ENCODE measurements at places on chromosomes 7 and 10.

DNA sequence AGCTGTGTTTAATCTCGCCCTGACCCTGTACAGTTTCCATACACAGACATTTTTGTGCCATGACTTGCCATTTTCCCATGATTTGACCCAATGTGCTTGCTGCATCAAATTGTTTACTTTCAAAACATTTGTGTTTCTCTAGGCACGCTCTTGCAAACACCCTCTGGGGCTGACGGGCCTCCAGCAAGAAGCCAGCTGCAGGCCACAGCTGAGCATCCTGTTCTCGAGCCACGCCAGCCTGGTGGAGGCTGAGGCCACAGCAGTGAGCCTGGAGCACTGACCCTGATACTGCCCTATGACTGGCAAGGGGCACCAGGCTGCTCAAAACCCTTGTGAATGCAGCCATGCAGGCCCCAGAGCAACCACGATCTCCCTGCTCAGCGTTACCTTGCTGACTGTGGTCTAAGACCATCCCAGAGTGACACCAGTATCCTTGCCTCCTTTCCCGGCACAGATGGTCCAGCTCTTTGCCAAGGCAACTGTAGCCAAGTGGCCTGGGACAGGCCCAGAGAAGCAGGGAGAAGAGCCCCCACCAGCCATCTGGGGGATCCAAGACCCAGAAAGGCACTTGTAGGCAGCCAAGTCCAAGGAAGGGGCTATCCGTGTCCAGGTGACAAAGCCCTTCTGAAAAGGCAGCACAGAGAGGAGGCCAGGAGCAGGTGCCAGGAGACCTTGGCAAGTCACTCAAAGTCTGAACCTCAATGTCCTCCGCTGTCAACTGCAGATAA, 78.5 kb downstream of the OAT start:
- no peaks in the 10 kb centered on the region for H3K27me3 ChIP-seq
- H3K36me3 ChIP-seq: no peaks in the 10 kb centered on the region
- no peak for DNase-seq
- no peak overlapping the region for H3K4me3 ChIP-seq
- H3K4me1 ChIP-seq: no peaks in the 10 kb centered on the region
- no peak overlapping the region for H3K27ac ChIP-seq

- DNase-seq: no peak
- no peaks in the 10 kb centered on the region for H3K4me1 ChIP-seq
- no peak overlapping the region for H3K4me3 ChIP-seq
- no peaks in the 10 kb centered on the region for H3K36me3 ChIP-seq
Measured at GRCh38 chr10:67723601-67724000, 27.6 kb upstream of the CTNNA3 start.

GRCh38 chr10:122727426-122727825, 27.8 kb upstream of the C10orf120 start:
- H3K4me3 ChIP-seq: no peak overlapping the region
- H3K4me1 ChIP-seq: no peaks in the 10 kb centered on the region
- no peaks in the 10 kb centered on the region for H3K36me3 ChIP-seq
- no peaks in the 10 kb centered on the region for H3K27me3 ChIP-seq
- DNase-seq: no peak

GRCh38 chr7:25802473-25802872, 349.5 kb upstream of the NFE2L3 start:
- H3K27ac ChIP-seq: no peak overlapping the region
- H3K4me1 ChIP-seq: no peaks in the 10 kb centered on the region
- DNase-seq: no peak
- no peaks in the 10 kb centered on the region for H3K27me3 ChIP-seq
- no peak overlapping the region for H3K4me3 ChIP-seq
- H3K36me3 ChIP-seq: no peaks in the 10 kb centered on the region

DNA sequence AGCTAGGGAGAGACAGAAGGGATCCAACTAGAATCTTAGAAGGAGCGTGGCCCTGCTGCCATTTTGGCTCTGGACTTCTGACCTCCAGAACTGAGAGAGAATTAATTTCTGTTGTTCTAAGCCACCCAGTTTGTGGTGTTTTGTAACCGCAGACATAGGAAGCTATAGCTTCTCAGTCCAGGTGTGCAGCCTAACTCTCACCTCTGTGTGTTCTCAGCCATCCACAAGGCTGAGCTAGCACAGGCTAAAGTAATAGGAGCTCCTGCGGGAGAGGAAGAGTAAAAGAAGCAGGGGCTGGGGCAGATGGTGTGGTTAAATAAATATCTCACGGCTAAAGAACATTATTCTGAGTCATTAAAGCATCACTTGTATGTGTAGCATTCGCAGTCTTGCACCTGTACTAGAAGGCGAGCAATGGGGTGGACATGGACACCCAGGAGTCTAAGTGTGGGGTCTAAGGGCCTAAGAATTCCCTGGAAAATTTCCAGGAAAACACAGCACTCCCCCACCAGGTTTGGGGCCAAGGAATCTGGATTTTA, 94.1 kb downstream of the AOAH start:
- H3K4me1 ChIP-seq: no peaks in the 10 kb centered on the region
- H3K4me3 ChIP-seq: no peak overlapping the region
- no peaks in the 10 kb centered on the region for H3K36me3 ChIP-seq
- no peak overlapping the region for H3K27ac ChIP-seq
- no peaks in the 10 kb centered on the region for H3K27me3 ChIP-seq

GRCh38 chr10:10605551-10606081, 412.1 kb upstream of the CELF2 start:
- H3K4me1 ChIP-seq: no peaks in the 10 kb centered on the region
- H3K4me3 ChIP-seq: no peak overlapping the region
- no peaks in the 10 kb centered on the region for H3K27me3 ChIP-seq
- DNase-seq: no peak
- no peaks in the 10 kb centered on the region for H3K36me3 ChIP-seq

- DNase-seq: no peak
- no peak overlapping the region for H3K4me3 ChIP-seq
- H3K4me1 ChIP-seq: no peaks in the 10 kb centered on the region
Measured at GRCh38 chr10:61589547-61590243, 73.0 kb upstream of the CABCOCO1 start.

DNA sequence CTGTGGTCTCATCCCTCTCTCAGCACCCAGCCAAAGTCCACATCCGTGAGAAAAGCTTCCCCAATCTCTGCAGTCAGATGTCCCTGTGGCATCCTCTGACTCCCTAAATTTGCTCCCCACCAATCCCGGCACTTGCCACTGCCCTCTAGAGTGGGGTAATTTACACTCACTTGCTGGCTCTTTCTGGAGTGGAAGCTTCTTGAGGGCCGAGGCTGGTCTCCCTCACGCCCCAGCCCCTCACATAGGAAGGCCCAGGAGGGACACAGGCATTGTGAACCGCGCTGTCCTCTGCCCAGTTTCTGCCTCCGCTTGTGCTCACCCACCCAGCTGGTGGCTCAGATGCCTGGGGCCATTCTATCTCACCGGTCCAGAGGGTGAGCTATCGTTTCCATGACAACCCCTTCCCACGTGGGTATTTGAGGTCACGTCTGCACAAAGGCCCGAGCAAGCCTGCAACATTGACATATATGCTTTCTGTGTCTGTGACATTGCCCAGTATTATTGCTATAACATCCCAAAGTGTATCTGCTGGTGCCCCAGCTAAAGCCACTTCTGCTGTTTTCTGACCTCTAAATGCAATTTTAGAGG, 97.3 kb upstream of the CTBP2 start:
- H3K27ac ChIP-seq: no peak overlapping the region
- no peaks in the 10 kb centered on the region for H3K27me3 ChIP-seq
- H3K36me3 ChIP-seq: no peaks in the 10 kb centered on the region
- H3K4me3 ChIP-seq: no peak overlapping the region
- no peak for DNase-seq

DNA sequence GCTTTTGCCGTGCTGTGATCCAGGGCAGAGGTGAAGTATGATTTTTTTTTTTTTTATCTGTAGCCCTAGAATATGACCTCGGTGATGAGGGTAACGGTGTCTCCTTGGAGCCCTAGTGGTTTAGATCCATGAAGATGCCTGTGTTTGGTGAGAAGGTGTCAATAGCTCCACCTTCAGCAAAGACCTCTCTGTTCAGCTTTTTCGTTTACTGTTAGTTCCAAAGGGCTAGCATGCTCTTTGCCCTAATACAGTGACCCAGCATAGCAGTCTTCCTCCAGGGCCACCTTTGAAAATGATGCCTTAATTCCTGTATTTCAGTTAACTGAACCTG, 746 bp upstream of the MRPS16 start:
- H3K36me3 ChIP-seq: peaks cover 25% of the 10 kb centered on the region
- H3K27ac ChIP-seq: peak overlapping the region; percentile 93
- no peaks in the 10 kb centered on the region for H3K27me3 ChIP-seq
- peaks cover 17% of the 10 kb centered on the region for H3K4me1 ChIP-seq
- DNase-seq: no peak

DNA sequence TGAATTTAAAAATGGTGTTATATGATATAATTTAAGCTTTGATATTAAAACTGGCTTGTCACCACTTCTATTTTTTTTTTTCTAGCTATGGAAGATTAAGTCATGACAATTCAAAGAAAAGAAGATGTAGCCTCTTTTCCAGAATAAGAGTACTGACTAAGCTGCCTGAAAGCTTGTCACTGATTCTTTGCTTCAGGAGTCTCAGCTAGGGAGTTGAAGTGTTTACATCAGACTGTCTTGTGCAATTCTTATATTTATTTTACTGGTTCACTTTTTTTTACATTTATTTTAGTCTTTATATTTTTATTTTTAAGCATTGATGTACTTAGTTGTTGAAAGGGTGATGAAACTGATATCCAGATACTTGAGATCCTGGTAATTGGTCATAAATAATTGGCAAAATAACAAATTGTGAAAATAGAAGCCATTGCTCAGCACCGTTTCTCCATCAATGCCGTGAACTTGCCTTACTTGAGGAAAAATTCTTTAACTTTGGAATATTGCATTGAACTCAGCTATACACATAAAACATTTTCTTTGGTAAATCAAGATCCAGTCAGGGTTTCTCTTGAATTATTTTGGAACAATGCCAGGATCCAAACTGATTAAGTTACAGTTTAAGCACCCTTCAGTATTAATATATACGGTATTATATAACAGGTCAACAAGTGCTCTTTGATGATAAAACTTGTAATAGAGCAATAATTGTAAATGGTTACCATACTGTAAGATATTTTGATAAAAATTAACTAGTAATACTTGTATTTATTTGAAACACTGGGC, 156.4 kb downstream of the PHTF2 start:
- H3K27ac ChIP-seq: no peak overlapping the region
- H3K27me3 ChIP-seq: no peaks in the 10 kb centered on the region
- no peaks in the 10 kb centered on the region for H3K4me1 ChIP-seq

DNA sequence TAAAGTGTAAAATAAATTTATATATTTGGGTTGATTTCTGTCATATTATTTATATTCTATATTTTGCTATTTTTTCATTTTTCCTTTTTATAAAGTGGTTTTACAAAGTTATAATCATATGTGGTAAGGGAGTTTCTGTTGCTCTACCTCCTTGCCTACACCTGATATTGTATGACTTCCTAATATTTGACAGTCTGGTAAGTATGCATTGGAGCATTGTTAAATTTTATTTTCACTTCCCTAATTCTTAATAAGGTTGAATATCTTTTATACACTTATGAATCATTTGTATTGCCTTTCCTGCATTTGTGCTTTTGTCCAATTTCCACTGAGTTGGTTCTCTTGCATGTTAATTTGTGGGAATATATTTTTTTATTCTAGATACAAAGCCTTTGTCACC, 492.4 kb downstream of the GRID1 start:
- no peaks in the 10 kb centered on the region for H3K36me3 ChIP-seq
- no peaks in the 10 kb centered on the region for H3K27me3 ChIP-seq
- no peak overlapping the region for H3K4me3 ChIP-seq
- H3K4me1 ChIP-seq: no peaks in the 10 kb centered on the region
- no peak for DNase-seq

GRCh38 chr7:69903410-69903809, 305.1 kb downstream of the AUTS2 start:
- H3K27ac ChIP-seq: no peak overlapping the region
- no peaks in the 10 kb centered on the region for H3K27me3 ChIP-seq
- H3K4me3 ChIP-seq: no peak overlapping the region
- H3K36me3 ChIP-seq: no peaks in the 10 kb centered on the region
